Cardiac fibroblast (primary cell): ENCODE measurements at places on chromosomes 12 and 14.

- DNase-seq: no peak
These were observed 35.2 kb upstream of the CLIP1 start for GRCh38 chr12:122457627-122458026.

GRCh38 chr12:107329569-107330324 is 236.4 kb upstream of the CRY1 start:
- no peak for DNase-seq

DNA sequence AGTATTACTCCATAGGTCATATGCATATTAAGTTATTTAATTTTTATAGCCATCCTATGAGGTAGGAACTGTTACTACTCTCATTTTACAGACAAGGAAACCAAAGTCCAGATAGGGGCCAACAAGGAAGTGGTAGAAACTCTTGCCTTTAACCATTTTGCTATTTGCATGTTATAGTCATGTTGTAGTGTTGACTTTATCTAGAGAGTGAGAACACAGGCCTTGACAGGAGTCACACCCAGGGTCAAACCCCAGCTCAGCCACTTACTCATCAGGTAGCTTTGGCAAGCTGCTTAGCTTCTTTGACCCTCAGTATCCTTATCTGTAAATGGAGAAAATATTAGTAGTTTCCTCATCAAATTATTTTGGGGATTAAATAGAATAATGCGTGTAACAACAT is 156.2 kb downstream of the CAND1 start:
- no peak for DNase-seq

GRCh38 chr12:75978677-75979076 is 52.9 kb downstream of the PHLDA1 start:
- peak; percentile 15 for DNase-seq

- DNase-seq: no peak
These were observed 91.9 kb downstream of the ARMH4 start for GRCh38 chr14:58060077-58060476.

- no peak for DNase-seq
These were observed 14.7 kb downstream of the PIK3C2G start for GRCh38 chr12:18275981-18276380.

DNA sequence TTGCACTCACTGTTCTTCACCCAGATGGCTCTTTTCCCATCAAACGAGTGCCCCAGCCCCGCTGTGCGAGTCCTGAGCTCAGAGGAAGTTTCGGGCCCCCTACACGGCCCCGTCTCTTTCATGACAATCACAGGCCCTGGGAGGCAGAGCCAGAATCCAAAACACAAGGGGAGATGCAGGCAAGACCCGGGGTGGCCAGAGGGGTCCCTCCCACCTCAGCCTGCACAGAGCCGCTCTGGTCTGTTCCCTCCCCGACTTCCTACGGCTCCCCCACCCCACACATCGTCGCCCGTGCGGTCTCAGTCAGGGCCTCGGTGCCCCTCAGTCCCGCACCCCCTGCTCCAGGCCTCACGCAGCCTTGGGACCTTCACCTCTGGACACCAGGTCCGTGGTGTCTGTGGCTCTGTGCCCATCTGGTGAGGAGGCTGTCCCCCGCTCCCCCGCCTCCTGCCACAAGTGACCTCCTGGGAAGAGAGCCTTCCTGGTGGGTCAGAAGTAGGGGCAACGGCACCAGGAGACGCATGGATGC is 8.9 kb downstream of the GPR132 start:
- DNase-seq: no peak

DNA sequence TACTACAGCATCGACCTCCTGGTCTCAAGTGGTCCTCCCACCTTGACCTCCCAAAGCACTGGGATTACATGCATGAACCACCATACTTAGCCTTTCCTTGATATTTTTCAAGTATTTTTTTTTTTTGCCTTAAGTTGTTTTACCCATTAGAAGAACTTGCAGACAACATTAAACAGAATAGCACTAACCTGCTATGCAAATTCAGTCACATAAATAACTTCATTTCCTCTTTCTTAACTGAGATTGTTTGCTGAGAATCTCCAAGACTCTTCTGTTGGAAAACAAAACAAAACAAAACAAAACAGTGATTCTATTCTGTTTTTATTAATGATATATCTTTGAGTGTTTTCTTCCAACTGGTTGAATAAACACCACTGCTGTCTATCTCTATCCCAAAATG is 115.9 kb upstream of the IFNG-AS1 start:
- no peak for DNase-seq

- DNase-seq: peak; percentile 94
These were observed 32.0 kb upstream of the CDKN3 start for GRCh38 chr14:54364555-54365415.

- DNase-seq: no peak
These were observed 398.1 kb downstream of the MED13L start for GRCh38 chr12:115879354-115879753.

- DNase-seq: no peak
These were observed 19.9 kb downstream of the SLC35F4 start for GRCh38 chr14:57845802-57846531.

DNA sequence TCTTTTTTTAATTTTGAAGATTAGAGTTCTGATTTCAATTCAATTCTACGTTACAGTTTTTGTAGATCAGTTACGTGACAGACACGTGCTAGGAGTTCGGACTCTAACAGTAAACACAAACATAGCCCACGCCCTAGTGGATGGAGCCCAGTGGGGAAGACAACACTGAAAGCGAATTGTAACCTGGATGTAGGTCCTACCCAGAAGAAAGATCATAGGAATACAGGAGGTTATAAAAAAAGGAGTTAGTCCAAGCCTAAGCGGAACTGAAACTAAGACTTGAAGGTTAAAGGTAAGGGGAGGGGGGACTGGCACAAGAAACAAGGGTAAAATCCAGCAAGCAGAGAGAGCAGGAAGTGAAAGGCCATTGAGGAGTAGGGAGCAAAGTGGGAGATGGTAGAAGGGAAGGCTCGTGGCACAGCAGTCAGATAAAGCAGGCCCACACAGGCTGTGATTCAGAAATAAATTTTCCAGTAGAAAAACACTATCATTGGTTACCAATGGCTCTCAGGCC is 15.7 kb upstream of the CRY1 start:
- DNase-seq: no peak

- DNase-seq: no peak
These were observed 1204.8 kb downstream of the GALC start for GRCh38 chr14:86788224-86788623.

GRCh38 chr14:41303506-41303905 is 303.2 kb upstream of the LRFN5 start:
- no peak for DNase-seq

DNA sequence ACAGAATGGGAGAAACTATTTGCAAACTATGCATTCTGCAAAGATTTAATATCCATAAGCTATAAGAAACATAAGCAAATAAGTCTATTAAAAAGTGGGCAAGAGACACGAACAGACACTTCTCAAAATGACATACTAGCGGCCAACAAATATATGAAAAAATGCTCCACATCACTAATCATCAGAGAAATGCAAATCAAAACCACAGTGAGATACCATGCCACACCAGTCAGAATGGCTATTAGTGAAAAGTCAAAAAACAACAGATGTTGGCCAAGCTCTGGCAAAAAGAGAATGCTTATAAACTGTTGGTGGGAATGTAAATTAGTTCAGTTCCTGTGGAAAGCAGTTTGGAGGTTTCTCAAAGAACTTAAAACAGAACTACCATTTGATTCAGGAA is 121.3 kb downstream of the KCNMB4 start:
- no peak for DNase-seq

- no peak for DNase-seq
These were observed 14.7 kb downstream of the PTCSC3 start for GRCh38 chr14:36161776-36162175.

DNA sequence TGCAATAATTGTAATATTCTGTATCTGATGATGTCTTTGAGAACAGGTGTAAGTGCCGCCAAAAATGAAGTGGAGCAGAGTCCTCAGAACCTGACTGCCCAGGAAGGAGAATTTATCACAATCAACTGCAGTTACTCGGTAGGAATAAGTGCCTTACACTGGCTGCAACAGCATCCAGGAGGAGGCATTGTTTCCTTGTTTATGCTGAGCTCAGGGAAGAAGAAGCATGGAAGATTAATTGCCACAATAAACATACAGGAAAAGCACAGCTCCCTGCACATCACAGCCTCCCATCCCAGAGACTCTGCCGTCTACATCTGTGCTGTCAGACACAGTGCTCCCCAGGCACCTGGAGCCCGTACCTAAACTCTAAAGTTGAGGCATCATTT is 268.7 kb downstream of the DAD1 start:
- no peak for DNase-seq

DNA sequence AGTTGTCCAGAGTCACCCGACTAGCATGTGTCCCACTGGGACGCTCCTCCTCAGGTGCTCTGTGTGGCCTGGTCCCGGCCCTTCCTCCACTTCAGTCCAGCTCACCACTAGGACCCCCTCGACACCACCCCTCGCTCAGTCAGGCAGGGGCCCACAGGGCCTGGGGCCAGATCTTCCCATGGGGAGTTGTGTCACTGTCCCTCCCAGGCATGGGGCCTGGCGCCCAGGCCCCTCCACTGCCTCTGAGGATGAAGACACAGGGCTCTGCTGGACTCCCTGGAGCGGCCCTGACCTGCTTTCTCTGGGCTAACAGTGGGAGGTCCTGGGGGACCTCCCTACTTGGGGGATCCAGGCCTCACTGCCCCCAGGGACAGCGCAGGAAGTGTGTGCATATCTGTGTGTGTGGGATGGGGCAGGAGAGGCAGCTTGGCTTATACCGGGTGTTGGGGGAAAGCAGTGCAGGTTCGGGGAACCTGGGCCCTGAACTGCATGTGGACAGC is 43.8 kb downstream of the KRT80 start:
- peak; percentile 35 for DNase-seq

GRCh38 chr12:56410768-56411167 is 38.5 kb downstream of the TIMELESS start:
- DNase-seq: no peak

DNA sequence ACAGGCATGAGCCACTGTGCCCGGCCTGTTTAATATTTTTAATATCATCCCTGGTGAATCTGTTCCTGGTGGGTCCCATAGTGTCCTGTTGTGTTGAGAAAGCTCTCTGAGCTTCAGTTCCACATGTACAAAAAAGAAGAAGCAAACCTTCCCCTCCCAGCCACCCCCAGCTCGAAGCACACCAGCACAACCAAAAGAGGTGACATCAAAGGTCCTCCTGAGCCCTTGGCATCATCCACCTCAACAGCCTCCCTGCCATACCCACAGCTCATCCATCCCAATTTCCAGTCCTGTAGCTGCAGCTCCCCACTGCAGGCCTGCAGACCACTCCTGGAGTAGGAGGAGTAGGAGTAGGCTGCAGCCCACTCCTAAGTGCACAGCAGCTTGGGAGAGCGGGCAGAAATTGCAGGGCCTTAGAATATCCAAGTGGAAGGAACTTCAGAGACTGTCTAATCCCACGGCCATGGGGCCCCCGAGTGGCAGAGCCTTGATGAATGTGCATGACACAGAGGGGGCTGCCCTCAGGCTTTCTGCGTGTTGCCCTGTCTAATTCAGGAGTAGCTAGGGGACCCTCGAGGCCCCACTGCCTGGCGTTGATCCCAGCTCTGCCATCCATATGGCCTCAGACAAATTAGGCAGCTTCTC is 36.7 kb upstream of the CD9 start:
- DNase-seq: no peak

DNA sequence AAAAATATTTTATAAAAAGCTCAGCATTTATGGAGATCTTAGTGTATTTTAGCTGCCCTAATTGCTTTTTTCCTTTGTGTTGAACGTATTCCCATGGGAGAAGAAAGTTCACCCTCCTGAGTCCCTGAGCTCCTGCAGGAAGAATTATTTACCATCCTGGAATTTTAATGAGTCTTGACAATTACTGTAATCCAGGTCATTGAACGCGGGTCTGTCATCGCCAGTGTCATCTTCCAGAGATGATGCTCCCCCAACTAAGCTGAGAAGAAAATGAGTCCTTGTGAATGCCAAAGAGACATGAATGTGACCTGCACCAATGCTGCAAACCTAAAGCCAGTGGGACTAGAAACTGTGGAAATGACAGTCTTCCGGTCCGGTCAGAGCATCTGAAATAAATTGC is 129.5 kb downstream of the FBXL14 start:
- no peak for DNase-seq

GRCh38 chr14:47675466-47676314 is at the start of gene MDGA2:
Gene MDGA2 (minus strand): TSS chr14:47675605.
- DNase-seq: no peak

DNA sequence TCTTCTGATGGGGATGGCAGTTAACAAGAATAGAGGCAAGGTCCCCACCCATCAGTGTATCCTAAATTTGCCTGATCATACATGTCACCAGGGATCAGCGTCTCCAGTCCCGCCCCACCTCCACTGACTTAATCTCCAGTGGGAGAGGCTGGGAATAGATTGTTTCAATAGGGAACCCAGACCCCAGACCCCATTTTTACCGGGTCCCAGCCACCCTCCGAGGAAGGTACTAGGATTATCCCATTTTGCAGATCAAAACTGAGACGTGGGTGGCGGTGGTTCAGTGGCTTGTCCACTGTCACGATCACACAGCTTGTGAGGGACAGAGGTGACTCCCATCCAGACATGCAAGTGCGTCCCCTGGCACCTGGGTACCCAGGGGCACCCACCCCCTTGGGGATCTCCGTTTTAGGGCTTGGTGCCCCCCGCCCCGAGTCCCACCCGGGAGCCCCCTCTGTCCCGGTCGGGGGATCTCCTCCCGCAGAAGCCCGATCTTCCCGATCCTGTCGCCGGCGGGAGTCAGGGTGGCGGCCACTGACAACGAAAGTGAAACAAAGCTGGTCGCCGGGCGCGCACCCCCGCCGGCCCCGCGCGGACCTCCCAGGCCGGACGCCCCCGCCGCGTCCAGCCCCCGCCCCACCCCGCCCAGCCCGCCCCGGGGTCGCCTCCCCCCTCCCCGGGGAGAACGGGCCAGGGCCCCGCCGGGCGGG is 523 bp downstream of the WSB2 start:
- peak; percentile 24 for DNase-seq

DNA sequence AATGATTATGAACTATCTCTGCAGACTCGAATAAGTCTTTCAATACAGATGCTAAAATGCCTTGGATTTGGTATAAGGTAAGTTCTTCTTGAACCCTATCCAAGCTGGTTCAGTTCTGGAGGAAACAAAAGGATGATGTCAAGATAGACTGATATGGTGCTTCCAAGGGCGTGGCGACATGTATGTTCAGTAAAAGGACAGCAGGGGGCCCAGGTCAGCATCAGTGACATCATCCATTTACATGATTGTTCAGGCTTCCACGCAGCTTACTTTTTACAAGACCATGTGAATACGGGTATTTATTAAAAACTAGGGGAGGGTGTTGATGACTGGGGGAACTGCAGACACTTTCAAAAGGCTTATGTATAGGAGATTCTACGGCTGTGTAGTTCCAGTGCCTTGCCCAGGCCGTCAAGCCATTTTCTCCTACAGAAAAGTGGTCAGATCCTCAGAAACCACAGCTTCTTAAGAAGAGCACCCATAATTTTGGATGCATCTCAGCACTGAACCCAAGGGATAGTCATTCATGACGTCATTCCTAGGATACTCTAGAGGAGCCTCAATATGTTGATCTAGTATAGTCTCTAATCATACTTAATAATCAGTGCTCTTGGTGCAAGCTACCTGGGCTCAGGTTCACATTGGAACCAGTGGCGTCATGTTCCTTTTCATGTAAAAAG is 527.7 kb downstream of the FUT8 start:
- peak; percentile 11 for DNase-seq

- no peak for DNase-seq
These were observed 1.2 kb upstream of the HIGD1C start for GRCh38 chr12:50951112-50951511.
